Right forelimb (tissue), 1 donor: ENCODE measurements at places on chromosomes 5 and 9.

DNA sequence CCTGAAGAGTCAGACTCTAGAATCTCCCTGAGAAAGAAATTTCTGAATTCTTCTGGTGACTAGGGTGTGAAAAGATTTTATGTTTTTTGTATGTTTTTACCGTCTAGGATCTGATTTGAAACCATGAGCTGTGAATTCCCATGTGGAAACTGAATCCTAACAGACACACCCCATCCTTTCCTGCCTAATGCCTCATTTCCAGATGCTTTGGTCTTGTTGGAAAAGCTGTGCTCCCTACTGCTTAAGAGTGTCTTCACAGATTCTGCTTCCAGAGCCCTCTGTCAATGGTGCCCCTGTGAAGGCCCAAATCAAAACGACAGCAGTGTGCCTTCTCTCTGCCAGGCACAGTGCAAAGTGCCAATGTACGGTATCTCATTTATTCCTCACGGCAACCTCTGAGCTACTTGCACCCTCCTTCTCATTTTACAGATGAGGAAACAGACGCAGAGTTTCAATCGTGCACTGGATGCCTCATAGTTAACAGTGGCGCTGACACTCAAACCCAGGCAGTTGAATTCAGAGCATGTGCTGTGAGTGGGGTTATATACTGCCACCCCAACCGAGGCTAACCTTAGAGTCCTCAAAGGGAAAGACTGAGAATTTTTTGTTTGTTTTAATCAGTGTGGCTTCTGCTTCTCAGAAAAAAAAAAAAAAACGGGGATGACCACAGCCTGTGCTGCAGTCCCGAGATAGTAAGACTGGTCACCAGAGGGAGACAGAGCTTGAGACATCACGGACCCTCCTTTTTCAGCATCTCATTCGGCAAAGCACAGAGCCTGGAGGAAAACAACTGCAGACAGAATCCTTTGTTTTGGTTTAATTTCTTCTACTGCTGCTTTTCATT lies 188.4 kb downstream of the SNCAIP start:
- DNase-seq: peak; percentile 62

DNA sequence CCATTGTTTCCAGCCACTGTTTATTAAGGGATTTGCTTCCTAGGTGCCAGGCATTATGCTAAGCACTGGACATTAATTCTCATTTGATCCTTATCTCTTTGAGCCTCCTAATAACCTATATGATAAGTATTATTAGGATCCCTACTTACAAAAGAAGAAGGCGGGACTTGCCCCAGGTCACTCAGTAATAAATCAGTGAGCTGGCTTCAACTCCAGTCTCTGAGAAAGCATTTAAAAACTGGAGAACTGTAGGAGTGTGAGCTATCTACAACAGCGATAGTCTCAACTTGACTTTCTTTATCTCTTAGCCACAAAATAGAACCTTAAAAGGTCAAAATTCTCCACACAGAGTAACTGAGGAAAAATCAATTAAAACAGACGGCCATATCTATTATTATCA lies 155.0 kb downstream of the GNAQ start:
- no peak for DNase-seq

DNA sequence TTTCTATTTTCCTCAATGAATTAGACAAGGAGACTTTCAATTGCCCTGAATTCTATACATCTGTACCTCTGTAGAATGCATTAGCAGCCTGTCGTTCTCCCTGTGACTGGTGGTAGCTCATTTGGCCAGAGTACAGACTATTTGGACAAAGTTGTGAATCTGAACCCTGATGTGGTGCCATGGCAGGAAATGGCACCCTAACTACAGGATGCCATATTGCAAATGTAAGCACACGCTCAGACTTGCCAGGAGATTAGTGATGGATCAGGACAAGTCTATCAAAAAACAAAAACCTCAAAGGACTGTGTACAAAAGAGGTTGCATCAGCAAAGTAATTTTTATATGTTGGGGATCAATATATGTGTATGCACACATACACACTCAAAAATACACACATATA lies 58.3 kb downstream of the SVEP1 start:
- no peak for DNase-seq

DNA sequence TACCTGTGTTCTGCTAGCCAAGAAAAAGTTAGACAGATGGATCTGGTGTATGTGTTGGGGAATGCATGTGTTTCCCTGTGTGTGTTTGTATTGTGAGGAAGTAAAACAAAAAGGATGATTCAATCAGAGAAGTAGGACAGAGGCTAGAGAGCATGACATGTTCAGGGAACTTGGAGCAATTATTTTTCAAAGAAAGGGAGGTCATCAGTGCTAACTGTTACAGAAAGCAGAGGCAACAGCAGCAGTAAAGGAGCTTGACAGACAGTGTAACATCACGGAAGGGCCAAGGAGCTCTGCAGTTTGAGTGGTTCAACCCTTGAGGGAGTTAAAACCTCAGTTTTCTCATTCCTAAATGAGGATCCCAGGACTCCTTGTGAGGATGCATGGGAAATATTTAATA lies 13.2 kb downstream of the SPINK1 start:
- DNase-seq: no peak

GRCh38 chr5:95803271-95804148 lies 19.0 kb downstream of the GLRX start:
- DNase-seq: no peak

GRCh38 chr9:68872026-68872501 lies 141.8 kb downstream of the PRKACG start:
- no peak for DNase-seq

GRCh38 chr9:91082731-91083130 lies 279.0 kb downstream of the AUH start:
- DNase-seq: no peak

DNA sequence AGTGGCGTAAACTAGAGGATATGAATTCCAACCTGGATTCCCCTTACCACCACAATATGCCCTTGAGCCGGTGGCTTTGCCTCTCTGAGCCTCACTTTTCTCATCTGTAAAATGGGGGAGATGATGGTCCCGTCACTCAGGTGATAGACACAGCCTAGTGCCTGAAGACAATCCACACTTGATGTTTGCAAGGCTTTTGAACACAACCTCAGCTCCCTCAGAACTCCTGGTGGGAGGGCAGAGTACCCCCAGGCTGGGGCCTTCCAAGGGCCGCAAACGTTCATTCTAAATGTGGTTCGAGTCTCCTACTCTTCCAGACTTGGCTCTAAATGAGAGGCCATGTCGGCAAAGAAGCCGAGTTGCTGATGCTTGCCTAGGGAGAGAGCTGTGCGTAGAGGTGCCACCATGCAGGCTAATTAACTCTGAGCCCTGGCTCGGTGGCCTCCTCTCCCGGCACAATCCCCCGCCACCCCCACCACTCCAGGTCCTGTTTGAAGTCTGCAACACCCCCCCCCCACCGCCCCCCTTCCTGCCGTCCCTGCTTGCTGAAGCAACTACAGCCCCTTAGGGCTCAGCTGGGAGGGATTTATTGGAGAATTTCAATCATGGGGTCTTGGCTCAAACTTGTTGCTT lies 97.7 kb upstream of the LMX1B start:
- DNase-seq: no peak

DNA sequence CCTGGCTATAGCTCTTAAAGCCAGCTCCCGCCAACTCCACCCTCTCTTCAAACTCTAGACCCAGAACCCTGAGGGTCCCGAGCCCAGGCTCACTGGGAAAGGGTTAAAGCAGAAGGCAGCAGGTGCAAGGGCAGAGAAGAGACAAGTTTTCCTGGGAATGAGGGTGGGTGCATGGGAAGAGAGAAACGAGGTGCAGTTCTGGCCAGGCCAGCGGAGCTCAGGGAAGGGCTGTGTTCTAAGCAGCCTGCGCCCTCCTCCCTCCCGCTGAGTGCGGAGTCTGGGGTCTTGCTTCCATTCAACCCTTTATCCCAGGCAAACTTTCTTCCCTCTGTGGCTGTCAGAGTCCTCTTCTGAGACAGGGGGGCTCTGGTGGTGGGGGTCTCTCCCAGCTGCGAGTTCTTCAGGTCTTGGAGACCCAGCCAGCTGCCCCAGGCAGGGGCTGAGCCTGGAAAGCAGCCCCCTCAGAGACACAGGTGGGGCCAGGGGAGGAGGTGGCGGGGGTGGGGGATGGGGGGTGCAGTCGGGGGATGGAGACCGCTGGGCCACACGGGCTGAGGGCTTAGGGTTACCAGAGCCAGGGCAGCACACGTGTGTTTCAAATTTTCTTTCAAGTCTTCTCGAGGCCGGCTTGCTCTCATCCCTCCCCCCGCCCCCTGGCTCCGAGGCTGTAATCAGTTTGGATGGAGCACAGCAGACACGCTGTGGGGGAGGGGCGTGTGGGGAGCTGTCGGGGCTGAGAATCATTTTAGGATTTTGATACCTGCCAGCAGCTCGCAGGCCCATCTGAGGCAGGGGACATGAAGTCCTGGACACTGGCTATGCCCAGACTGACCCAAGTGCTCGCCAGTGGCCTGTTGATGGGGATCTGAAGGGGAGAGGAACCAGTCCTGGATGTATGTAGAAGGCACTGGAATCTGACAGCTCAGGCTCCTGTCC lies 169.6 kb upstream of the SMIM23 start:
- DNase-seq: peak; percentile 61

DNA sequence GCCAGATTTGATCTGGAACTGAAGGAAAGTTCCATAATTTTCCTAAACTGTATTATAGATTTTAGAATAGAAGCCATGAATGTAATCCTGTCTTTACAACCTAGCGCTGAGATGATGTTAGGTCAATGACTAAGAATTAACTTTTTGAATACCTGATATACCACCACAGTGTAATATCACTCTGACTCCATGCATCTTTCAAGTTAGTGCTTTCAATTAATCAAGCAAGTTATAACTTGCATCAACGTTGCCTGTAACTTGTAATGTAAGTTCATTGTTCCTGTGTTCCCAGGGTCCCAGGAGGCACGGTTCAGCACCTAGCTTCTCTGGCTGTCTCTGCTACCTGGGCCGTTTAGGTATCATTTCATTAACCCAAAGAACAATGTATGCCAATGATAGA lies 139.3 kb downstream of the CSNK1G3 start:
- DNase-seq: no peak

DNA sequence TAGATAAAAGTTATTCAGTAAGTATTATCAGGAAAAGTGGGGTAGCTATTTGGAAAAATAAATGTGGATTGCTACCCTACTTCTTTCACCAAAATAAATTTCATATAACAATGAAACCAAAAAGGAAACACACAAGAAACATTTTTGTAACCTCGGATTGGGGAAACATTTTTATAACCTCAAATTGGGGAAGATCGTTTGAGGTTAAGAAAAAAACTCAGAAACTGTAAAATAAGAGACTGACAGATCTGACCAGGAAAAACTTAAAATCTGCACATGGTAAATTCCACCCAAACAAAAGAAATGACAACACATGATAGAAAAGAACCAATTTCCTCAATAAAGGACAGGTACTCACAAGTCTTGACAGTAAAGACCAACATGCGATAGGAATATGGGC lies 13.5 kb downstream of the EFCAB9 start:
- DNase-seq: no peak

DNA sequence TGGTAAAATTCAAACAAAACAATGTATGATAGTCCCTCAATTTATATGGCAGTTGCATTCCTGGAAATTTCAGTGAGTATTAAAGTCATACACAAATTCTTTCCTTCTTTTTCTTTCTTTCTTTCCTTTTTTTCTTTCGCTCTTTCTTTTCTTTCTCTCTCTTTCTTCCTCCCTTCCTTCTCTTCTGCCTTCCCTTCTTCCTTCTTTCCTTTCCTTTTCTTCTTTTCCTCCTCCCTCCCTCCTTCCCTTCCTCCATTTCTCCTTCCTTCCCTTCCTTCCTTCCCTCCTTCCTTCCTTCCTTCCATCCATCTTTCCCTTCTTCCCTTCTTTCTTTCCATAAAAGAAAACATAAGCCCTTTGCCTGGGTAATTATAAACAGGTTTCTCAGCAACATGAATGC lies 58.1 kb upstream of the HSPB3 start:
- no peak for DNase-seq

- DNase-seq: no peak
Measured at GRCh38 chr5:96426831-96427230, 6.2 kb downstream of the PCSK1 start.

GRCh38 chr5:138775034-138775433 lies 21.8 kb downstream of the CTNNA1 start:
- DNase-seq: no peak

- no peak for DNase-seq
Measured at GRCh38 chr5:78574731-78575161, 73.8 kb downstream of the LHFPL2 start.

DNA sequence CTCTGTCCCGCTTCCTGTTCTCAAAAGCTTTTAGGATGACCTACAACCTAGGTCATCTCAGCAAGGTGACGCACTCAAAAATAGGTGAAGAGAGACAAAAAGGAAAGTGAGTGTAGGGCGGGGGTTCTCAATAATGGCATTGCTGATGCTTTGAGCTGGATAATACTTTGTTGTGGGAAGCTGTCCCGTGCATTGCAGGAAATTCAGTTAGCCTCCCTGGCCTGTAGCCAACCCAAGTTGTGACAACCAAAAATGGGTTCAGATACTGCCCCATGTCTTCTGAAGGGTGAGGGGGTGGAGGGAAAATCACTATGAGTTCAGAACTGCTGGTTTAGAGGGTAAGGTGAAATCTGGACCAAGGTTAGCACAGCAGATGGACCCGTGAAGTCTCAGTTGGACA lies 151.4 kb downstream of the MAST4 start:
- DNase-seq: no peak

DNA sequence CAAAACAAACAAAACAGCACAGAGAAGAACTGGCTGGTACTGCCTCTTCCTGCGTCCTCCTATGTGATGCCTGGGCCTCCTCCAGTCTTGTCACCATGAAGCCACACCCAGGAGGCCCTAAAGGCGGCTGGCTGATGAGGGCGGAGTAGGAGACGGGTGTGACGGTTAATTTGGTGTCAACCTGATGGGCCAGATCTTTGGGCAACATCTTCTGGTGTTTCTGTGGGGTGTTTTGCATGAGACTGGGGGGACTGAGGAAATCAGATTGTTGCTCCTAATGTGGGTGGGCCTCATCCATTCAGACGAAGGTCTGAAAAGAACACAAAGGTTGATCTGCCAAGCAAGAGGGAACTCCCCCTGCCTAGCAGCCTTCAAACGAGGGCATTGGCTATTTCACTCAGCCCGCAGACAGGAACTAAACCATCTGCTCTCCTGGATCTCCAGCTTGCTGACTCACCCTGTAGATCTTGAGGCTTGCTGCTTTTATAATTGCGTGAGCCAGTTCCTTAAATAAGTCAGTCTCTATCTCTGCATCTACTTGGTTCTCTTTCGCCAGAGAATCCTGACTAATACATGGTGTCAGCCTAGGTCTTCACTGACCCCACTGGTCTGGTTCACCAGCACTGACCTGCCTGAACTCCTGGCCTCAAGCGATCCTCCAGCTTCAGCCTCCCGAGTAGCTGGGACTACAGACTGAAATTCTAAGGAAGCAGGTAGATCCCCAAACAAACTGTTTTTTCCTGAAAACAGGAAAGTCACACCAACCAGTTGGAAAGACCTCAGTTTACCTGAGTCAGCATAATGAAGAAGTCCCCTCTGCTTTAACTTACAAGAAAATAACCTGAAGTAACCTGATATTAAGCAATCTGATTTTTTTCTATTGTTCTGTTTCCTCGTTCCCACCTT lies 12.8 kb upstream of the ZFP62 start:
- no peak for DNase-seq

DNA sequence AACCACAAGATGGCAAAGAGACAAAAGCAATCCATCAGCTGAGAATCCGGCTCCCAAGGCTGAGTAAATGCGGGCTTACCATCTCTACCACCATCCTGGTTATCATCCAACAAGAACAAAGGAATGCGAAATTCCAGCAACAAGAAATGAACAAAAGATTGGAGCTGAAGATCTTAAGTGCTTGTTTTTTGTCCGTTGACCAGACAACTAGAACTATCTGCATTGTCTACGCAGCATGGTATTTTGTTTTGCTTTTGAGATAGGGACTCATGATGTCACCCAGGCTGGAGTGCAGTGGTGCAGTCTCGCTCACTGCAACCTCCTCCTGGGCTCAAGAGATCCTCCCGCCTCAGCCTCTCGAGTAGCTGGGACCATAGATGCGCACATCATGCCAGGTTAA lies 88.9 kb downstream of the ZNF366 start:
- DNase-seq: no peak
